ENCODE measurements at places on chromosomes 16 and 17.

DNA sequence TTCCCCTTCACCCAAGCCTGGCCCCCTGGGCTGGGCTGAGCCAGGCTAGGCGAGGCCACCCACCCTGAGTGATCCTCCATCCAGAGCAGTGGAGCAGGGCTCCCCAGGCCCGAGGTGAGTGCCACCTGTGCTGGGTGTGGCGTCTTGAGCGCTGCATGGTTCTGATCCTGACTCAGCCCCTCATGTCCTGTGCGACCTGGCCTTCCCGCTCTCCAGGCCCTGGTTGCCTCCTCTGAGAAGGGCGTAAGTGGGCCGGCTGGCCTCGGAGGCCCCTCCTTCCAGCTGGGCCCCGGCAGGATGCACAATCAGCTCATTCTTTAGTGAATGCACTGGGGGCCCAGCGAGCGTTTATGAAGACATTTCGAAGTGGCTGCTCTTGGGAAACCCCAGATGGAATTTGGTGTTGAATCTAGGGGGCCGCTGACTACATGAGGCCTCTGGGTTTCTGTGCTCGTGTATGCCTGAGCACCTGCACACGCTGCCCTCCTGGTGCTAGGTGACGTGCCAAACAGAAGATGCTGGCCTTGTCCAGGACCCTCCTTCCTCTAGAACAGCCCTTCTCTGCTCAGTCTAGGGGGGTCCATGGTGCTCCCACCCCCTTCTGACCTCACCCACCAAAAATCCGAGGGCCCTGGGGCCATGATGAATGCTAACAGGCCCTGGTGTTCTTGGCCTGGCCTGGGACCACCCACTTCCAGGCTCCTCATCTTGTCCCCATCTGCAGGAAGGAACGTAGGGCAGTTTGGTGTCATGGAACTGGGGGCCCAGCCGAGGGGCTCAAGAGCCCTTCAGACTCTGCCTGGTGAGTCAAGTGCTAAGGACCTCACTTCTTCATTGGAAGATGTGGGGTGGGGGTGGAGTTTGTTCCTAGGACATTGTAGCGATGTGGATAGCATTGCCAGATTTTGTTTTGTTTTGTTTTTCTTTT lies 3.6 kb upstream of the TMEM92 start:
- no peak for DNase-seq

- DNase-seq = no peak
Observed at GRCh38 chr17:40431231-40431602, 12.0 kb upstream of the IGFBP4 start.

GRCh38 chr17:41163828-41164227 lies 3.3 kb upstream of the KRTAP4-4 start:
- no peak for DNase-seq

DNA sequence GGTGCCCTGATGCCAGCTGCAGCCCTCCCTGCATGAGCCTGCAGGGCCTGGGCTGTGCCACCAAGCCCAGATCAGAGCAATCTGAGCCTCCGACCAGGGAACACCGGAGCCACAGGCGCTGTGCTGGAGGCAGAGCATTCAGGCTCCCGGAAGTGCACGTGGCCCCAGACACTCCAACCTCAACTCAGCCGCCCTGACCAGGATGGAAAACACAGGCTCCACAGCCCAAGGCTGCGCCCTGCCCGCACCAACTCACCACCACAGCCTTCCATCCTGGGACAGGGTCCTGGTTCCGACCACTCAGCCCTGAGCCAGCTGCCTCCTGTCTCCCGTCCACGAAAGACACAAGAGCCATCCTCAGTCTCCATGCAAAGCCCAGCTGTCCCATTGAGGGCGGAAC lies 18.5 kb downstream of the LMF1 start:
- no peak for DNase-seq

DNA sequence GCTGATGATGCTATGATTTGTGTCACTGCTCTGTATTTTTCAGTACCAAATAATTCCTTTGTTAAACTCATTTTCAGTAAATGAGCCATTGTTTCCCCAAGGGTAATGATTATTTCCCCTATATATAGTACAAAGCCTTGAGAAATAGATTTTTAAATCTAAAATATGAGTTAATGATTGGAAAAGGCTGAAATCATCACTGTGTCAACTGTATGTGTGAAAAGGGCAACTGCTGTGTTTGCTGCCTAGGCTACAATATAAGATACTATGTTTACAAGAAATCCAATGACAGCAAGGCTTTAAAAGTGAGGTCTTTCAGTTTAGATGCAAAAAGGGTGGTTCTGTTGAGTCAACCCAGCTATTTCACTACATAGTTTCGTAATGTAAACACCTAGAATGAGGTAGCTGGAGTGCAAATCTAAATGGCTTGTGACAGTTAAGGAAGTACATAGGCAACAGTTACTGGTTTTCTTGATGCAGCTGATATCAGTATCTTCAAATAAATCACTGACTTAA lies 15.3 kb downstream of the NLK start:
- no peak for DNase-seq

- no peak for DNase-seq
Observed at GRCh38 chr16:85460252-85461021, 152.7 kb upstream of the GSE1 start.

DNA sequence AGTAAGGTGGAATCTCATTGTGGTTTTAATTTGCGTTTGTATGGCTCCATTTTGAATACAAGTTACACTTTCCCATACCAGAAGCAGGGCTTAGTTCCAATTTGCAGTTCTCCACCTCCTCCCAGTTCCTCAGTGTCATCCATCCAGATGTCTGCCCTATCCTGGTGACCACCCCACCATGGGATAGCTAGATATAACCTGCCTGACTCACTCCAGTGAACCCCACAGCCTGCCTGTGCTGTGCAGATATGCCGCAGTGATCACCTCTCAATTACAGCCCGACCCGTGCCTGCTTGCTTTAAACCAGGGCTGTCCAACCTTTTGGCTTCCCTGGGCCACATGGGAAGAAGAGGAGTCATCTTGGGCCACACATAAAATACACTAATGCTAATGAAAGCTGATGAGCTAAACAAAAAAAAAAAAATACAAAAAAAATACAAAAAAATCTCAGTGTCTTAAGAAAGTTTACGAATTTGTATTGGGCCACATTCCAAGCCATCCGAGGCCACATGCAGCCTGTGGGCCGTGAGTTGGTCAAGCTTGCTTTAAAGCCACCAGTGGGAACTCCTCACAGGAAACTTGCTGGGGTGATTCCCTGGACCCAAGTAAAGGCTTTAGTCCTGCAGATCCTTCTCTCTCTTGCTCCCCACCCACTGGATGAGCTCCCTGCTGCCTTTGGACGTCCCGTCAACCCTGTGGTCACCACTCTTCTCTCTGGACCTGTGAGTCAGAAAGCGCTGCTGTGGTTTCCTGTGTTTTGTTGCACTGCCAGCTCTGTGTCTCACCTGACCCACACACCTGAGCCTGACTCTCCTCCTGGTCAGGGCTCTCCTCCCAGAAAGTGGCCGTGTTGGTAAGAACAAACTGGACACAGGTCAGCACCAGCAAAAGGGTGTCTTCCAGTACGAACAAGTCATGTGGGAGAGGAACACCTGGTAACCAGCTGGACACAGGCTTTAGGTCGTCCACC lies 83.0 kb downstream of the EMP2 start:
- no peak for DNase-seq

DNA sequence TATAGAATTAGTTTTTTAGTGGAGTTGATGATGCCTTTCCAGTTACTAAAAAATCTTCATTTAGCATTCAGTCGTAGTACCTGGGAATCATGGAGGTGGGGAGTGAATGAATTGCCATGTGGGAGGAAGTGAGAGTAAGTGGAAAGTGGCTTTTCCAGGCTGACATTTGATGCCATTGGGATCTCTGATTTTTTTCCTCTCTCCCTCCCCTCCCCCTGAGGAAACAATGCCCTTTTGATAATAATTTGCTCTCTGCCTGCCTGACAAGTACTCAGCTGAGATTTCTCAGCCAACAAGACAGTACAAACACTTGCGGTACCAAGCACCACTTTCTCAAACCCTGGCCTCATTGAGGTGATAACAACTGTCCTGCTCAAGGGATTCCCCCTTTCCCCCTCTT lies 2.2 kb downstream of the UBE2Z start:
- no peak for DNase-seq

- DNase-seq = no peak
Observed at GRCh38 chr17:18958611-18959010, 6.6 kb downstream of the SLC5A10 start.

- DNase-seq = no peak
Observed at GRCh38 chr16:23966597-23967394, 131.0 kb downstream of the PRKCB start.

DNA sequence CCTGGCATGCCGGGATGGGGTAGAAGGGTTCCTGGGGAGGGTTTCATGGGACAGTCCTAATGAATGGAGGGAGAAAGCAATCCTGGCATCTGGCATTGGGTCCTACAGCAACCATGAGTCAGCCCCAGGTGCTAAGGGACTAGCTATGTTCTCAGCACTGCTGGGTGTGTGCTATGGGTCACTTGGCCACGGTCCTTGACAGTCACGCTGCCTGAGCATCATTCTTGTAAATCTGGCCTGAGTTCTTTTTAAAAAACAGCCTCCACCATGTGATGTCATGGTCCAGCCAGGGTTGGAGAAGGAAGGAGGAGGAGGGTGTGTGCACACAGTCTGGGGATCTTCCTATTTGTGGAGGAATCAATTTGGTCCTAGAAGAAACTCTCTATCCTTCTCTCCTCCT lies 6.2 kb upstream of the RAMP2 start:
- DNase-seq = no peak

DNA sequence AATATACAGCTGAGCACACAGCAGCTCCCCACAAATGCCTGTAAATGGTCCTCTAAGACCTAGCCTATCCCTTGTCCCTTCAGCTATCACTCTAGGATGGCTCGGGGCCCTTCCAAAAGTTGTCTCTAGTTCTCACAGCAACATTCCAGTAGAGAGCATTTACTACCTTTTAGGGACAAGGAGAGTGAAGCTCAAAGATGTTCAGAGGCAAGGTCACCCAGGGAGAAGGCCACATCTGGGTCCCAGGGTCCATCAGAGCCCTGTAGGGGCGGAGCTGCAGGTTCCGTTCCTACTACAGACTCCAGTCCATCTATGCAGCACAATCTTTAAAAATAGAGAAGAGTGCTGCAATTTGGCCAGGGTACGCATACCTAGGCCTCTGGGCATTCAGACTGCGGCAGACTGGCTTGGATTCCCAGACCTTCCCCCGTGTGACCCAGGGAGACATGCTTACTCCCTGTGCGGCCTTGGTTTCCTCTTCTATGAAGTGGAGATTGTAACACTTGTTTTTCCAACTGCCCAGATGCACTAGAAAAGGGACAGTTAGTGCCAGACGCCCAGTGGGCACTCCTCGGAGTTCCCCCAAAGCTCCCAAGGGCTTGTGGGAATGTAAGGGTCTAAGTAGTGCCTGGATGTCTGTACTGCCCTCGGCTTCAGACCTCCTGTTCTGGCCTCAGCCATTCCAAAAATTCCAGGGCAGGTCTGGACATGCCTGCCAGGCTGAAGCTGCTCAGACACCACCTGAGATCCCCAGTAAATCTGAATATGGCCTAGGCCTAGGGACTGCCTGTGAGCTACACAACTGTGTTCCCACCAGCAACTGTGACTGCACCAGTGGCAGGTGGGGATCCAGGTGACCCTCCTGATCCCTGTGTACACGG lies 2.5 kb downstream of the SLC12A4 start:
- no peak for DNase-seq

Data from NCI-H1417 treated with DMSO at 0.1 percent for 48 hours (cell line).